ENCODE measurements at places on chromosomes 7 and 10. TPM values are rescaled to one million over a fixed set of nuclear protein-coding genes. Genes with fewer than 3 reads are reported as not detected.

GARIN1A gene
- total RNA-seq: 2.7 TPM

GRCh38 chr10:10787586-10787985 is 230.1 kb upstream of the CELF2 start:
- no peaks in the 10 kb centered on the region for H3K27me3 ChIP-seq
- no peak for DNase-seq
- H3K36me3 ChIP-seq: no peaks in the 10 kb centered on the region
- no peak overlapping the region for H3K4me3 ChIP-seq
- H3K4me1 ChIP-seq: peaks cover 3% of the 10 kb centered on the region

DNA sequence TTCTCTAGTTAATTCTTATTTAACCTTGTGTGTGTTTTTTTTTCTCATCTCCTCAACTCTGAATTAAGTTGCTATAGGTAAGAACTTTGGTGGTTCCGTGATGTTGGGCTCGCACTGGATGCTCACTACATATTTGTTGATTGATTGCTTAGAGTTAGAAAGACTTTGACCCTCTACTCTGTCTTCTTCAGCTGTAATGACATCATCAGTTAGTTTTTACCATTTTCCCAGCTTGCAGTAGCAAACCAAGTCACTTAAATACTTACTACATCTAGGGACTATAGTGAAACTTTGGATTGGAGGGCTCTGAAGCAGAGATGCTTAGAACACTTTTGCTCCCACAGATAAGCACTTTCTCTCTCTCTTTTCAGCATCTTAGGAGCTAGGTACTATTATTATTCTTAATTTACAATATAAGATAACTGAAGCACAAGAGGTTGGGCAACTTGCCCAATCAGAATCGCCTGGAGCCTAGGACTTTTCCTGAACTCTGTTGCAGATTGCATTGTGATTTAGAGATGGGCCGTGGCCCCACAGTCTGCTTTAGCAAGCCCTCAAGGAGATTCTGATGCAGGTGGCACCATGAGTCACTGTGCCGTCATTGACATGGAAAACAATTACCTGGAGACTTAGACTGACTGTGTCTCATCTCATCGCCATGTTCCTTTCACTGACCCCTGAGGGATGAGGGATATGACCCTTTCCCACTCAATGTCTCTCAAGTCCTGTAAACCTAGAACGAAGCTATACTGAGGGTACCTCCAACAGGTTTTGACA is 471.9 kb upstream of the PODXL start:
- no peaks in the 10 kb centered on the region for H3K36me3 ChIP-seq
- DNase-seq: no peak
- H3K4me1 ChIP-seq: peaks cover 27% of the 10 kb centered on the region
- H3K4me3 ChIP-seq: no peak overlapping the region
- H3K27ac ChIP-seq: no peak overlapping the region

DNA sequence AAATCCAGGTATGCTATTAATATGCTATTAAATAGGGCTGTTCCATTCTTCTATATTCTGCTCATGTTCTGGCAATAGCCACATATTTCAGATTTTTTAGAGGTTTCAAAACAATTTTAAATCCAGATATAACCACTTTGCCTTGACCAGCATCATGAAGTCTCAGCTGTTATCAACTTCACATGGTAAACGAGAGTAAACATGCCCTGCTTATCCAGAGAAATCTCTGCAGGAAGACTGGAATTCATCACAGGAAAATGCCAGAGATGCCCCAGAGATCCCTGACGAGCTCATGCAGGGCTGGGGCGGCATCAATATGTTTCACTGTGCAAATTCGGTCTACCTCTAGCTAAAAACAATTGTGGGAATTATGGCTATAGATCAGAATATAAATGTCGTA is 126.5 kb downstream of the FANK1 start:
- no peaks in the 10 kb centered on the region for H3K4me1 ChIP-seq
- H3K27ac ChIP-seq: no peak overlapping the region
- H3K27me3 ChIP-seq: no peaks in the 10 kb centered on the region
- no peak for DNase-seq
- no peaks in the 10 kb centered on the region for H3K36me3 ChIP-seq
- no peak overlapping the region for H3K4me3 ChIP-seq

DDC gene
- total RNA-seq: not detected

- no peaks in the 10 kb centered on the region for H3K27me3 ChIP-seq
- H3K27ac ChIP-seq: no peak overlapping the region
- no peaks in the 10 kb centered on the region for H3K36me3 ChIP-seq
- no peaks in the 10 kb centered on the region for H3K4me1 ChIP-seq
- DNase-seq: no peak
Measured at GRCh38 chr10:71945819-71946474, 18.2 kb upstream of the CHST3 start.

DNA sequence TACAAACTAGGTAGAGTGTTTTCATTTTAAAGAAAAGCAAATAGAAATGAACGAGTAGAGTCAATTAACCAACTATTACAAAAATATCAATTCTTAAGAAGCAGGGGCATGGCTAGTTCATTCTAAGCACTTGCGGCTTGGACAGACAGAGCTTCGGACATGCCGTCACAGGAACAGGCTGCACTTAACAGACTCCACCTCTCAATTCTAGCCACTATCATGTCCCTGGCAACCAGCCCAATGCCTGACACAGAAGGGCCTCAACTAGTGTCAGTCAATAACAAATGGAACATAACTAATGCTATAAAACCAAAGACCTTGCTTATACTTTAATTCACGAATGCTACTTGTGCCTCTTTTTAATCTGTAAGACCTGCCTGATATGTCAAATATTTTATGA is 74.4 kb downstream of the TPK1 start:
- DNase-seq: peak; percentile 49
- no peaks in the 10 kb centered on the region for H3K36me3 ChIP-seq
- H3K27ac ChIP-seq: no peak overlapping the region
- no peaks in the 10 kb centered on the region for H3K4me1 ChIP-seq
- H3K4me3 ChIP-seq: no peak overlapping the region

- no peaks in the 10 kb centered on the region for H3K36me3 ChIP-seq
- DNase-seq: no peak
Measured at GRCh38 chr10:119759832-119760231, 34.0 kb downstream of the INPP5F start.

CLDN4 gene
- total RNA-seq: not detected

- H3K4me1 ChIP-seq: peaks cover 3% of the 10 kb centered on the region
- DNase-seq: no peak
- H3K4me3 ChIP-seq: no peak overlapping the region
- no peak overlapping the region for H3K27ac ChIP-seq
- peaks cover 8% of the 10 kb centered on the region for H3K36me3 ChIP-seq
Measured at GRCh38 chr7:44378744-44379143, 53.4 kb upstream of the CAMK2B start.

- no peaks in the 10 kb centered on the region for H3K36me3 ChIP-seq
- DNase-seq: no peak
- H3K27me3 ChIP-seq: no peaks in the 10 kb centered on the region
- no peak overlapping the region for H3K27ac ChIP-seq
Measured at GRCh38 chr10:32548208-32548607, 102.3 kb downstream of the CCDC7 start.

C10orf53 gene
- total RNA-seq: not detected

- no peaks in the 10 kb centered on the region for H3K36me3 ChIP-seq
- no peak for DNase-seq
- no peak overlapping the region for H3K27ac ChIP-seq
Measured at GRCh38 chr7:112023786-112024185, 182.4 kb downstream of the DOCK4 start.

TEX36 gene
- not detected for total RNA-seq

PLPP4 gene
- not detected for total RNA-seq

DNA sequence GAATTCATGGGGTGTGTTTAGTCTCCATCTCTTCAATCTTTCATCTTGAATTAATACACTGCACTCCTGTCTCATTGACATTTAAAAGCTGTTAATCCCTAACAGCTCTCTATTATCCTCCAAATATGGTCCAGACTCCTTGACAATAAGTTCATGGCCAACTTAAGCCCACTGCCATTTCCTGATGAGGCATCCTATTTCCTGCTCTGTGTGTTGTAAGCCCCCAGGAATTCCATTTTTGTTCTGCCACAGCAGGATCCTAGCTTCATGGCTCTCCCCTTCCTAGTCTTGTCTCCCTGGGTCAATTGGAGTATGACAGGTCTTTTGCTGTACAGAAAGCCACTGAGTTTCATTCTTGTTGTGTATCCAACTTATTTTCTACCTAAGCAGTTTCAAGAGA is 218.8 kb downstream of the OTUD1 start:
- no peak overlapping the region for H3K27ac ChIP-seq
- no peaks in the 10 kb centered on the region for H3K4me1 ChIP-seq
- H3K27me3 ChIP-seq: no peaks in the 10 kb centered on the region
- DNase-seq: no peak
- H3K36me3 ChIP-seq: no peaks in the 10 kb centered on the region
- no peak overlapping the region for H3K4me3 ChIP-seq

DNA sequence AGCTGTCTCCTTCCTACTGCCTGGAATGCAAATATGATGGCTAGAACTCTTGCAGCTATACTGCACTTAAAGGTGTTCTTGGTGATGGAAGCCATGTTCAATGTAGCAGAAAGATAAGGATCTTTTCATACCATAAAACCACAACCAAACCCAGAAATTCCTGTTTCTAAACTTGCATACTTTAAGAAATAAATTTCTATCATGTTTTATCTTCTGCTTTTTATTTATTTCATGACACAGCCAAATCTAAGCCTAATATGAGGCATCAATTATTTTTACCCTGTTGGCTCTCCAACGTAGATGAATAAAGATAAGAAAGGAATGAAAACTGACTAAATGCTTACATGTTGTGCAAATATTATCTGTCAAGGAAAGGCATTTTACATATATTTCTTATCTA is 224.1 kb downstream of the DOCK4 start:
- H3K36me3 ChIP-seq: peaks cover 7% of the 10 kb centered on the region
- H3K4me3 ChIP-seq: no peak overlapping the region
- DNase-seq: no peak
- no peaks in the 10 kb centered on the region for H3K27me3 ChIP-seq

DNA sequence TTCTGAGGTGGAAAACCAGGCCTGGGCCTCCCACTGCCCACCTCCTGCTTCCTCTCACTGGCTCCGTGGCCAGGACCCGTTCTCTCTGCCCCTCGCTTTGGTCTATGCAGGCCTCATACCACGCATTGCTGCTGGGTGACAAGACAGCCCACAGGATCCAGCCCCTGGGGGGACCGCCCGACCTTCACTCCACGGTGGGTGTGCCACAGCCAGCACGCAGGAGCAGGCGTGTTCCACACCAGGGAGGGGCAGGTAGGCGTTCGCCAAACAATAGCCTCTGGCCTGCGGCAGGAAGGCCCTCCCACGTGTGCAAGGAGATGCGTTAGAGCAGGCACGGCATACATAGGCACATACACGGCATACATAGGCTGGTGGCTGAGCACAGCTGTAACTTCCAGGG is 233.4 kb downstream of the WDR37 start:
- no peak overlapping the region for H3K4me3 ChIP-seq
- no peak overlapping the region for H3K27ac ChIP-seq
- DNase-seq: no peak
- H3K36me3 ChIP-seq: no peaks in the 10 kb centered on the region
- peaks cover under 1% of the 10 kb centered on the region for H3K27me3 ChIP-seq

SVOPL gene
- total RNA-seq: not detected

DNA sequence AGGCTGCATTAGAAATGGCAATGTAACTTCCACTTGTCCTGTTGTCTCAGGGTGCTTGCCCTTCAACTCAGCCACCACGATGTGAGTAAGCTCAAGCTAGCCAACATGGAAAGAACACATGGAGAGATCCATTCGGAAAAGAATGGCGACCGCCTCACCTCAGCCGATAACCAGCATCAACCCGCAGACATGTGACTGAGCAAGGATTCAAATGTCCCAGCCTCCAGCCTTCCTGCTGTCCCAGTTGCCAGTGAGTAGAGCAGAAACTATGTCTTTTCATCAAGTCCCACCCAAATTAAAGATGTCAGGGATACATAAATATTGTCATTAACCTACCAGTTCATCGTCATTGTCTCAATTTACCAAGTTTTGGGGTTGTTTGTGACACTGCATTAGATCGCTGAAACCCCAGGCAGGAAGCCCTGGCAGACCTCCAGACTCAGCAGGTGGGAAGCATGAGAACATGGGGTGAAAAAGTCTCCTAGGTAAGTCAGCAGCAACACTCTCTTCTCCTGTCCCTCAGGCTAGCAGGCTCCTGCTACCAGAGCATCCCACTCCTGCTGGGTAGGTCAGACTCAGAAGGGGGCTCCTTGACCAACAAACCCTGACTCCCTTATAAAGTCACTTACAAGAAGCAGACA is 67.0 kb downstream of the OSBPL3 start:
- H3K27ac ChIP-seq: no peak overlapping the region
- no peaks in the 10 kb centered on the region for H3K27me3 ChIP-seq
- no peaks in the 10 kb centered on the region for H3K36me3 ChIP-seq
- DNase-seq: no peak
